ENCODE measurements at places on chromosomes 6 and 20. TPM values are rescaled to one million over a fixed set of nuclear protein-coding genes. Genes with fewer than 3 reads are reported as not detected.

DNA sequence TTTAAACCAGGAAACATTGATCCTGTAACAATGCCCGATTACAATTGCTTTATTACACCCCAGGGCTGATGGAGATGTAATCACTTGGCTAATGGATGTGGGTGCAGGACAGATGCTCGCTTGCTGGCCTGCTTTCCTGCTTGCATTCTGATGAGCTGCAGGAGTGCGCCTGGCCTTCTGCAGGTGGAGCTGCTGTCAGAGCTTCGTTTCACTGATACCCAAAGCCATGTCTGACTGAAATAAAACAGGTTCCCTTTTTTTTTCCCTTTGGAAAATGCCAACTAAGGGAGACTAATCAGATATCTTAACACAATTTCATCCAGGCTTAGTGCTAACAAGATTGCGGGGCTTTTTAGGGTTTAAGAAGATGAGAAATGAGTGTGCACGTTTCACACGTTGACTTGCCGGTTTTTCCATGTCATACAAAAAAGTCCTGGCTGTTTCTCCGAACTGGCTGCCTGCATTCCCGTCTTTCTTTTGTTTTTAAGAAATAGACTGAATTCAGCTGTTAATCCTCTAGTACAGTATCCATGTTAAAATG, 60.7 kb downstream of the VAPB start:
- no peak for DNase-seq

GRCh38 chr6:168374541-168375071, 55.0 kb upstream of the DACT2 start:
- DNase-seq: peak; percentile 38

- no peak for DNase-seq
Observed at GRCh38 chr6:146408583-146408982, 135.1 kb upstream of the RAB32 start.

GRCh38 chr20:36717657-36718056, 28.2 kb downstream of the NDRG3 start:
- no peak for DNase-seq

GRCh38 chr6:3506200-3506599, 49.4 kb upstream of the SLC22A23 start:
- no peak for DNase-seq

- DNase-seq: no peak
Observed at GRCh38 chr6:129105035-129105434, 222.1 kb downstream of the LAMA2 start.

DNA sequence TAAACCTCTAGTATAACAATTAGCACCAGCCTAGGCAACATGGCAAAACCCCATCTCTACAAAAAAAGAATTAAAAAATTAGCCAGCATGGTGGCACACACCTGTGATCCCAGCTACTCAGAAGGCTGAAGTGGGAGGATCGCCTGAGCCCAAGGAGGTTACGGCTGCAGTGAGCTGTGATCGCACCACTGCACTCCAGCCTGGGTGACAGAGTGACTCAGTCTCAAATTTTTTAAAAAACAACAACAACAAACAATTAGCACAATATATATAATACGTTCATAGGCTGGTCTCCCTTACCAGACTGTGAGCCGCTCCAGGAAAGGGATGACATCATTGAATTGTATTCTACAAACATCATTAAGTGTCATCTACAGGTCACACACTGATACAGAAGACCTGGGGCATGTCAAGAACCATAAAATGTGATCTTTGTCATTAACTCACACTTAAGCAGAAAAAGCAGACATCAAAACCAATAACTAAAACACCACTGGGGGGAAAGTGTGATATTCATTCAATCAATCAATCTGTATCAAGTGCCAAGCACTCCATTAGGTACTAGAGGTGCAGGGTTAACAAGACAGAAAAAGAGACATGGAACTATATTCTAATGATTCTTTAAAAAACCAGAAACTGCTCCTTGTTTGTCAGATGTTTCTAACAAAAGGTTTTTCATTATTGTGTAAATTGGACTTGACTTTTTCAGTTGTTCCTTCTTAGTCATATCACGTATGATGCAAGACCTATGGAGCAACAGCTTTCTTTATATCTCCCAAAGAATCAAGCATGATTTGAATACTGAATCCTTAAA, 17.8 kb downstream of the MAP3K5 start:
- no peak for DNase-seq

DNA sequence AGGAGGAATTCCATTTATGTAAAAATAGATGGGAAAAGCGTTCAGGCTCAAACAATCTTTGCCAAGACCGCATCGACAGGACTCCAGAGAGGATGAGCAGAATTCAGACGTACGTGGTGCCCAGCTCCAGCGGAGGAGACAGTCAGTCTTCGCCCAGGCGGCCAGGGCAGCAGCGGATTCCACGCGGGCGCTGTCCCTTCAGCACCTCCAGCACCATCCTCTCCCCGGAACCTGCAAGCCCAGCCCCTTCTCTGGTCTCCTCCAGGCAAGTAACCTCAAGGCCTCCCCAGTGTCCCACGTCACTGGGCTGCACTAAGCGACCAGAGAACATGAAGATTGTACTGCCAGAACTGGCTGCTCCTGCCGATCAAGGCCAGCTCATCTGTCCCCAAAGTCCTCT, 2.8 kb upstream of the KCNQ2 start:
- DNase-seq: no peak

GRCh38 chr6:170470734-170471133, 82.4 kb downstream of the PSMB1 start:
- no peak for DNase-seq

DNA sequence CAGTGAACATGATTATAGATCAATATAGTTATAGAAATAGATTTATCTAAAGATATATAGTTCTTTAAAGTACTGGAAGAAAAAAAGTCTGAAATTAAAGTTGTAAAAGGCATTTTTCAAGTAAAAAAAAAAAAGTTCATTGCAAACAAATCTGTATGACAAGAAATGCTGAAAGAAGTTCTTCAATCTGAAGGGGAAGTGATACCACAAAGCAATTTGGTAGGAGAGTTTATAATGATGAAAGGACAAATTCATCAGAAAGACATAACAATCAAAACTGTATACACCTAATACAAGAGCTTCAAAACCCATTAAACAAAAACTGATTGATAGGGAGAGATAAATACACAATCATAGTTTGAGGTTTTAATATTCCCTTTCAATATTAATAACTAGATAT, 14.1 kb downstream of the HUS1B start:
- DNase-seq: no peak

- DNase-seq: no peak
Observed at GRCh38 chr6:150752409-150752808, 113.1 kb upstream of the MTHFD1L start.

GRCh38 chr20:37881601-37882343, 21.2 kb upstream of the VSTM2L start:
- DNase-seq: no peak

Gene NINL
- total RNA-seq: 13.2 TPM

Gene SMOC2
- total RNA-seq: 33.1 TPM

Gene HRH3
- total RNA-seq: not detected
